ENCODE measurements at places on chromosomes 13 and 19. TPM values are rescaled to one million over a fixed set of nuclear protein-coding genes. Genes with fewer than 3 reads are reported as not detected.

Gene CACNG7
- total RNA-seq, result 1.0 TPM

Gene GFY
- total RNA-seq, result not detected

Gene C13orf46
- total RNA-seq, result 1.7 TPM

Gene MBD3L5
- not detected for total RNA-seq

Gene KIR2DL1
- total RNA-seq, result not detected

GRCh38 chr19:39539165-39539517 is 820 bp downstream of the EID2 start:
- DNase-seq, result no peak

GRCh38 chr13:94233837-94234236 is 245.6 kb downstream of the DCT start:
- no peak for DNase-seq

DNA sequence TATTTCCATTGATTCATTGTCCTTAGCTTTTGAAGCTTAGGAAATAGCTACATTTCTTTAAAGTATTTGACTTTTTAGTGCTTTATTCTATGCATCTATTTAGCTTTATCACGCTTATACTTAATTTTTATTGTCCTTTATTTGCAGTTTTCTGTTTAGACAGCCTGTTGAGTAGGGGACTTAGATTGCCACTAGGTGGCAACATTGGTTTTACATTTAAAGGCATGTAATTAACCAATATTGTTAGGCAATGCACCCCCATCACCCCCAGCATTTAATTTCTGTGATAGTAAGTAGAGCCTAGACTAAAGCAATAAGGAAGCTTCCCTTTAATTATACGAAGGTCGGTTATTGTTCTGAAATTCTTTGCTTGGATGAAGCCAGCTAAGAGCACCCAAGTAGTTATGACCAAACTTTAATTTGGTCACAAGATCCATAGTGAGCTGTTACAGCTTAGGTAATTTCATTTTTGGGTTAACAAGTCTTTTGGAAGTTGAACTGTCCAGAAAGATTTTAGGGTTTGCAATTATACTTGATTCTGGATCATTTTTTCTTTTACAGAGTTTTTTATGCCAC is 36.5 kb downstream of the B3GLCT start:
- DNase-seq, result no peak

DNA sequence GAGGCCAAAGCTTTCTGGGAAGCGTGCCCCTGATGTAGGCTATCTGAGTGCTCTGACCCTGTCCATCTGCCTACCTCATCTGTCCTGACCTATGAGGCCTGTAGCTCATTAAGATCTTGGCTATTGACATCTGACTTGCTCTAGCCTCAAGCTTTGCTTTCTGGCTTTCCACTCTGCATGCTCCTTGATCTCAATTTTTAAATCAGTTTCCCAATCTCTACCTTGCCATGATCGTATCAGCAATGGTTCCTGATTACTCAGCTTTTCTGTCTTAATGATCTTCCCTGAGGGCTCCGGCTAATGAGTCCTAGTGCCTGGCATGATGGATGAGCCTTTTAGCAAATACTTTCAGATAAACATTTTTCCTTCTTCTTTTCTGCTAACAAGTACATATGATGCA is 262.0 kb downstream of the NDFIP2 start:
- DNase-seq, result no peak

DNA sequence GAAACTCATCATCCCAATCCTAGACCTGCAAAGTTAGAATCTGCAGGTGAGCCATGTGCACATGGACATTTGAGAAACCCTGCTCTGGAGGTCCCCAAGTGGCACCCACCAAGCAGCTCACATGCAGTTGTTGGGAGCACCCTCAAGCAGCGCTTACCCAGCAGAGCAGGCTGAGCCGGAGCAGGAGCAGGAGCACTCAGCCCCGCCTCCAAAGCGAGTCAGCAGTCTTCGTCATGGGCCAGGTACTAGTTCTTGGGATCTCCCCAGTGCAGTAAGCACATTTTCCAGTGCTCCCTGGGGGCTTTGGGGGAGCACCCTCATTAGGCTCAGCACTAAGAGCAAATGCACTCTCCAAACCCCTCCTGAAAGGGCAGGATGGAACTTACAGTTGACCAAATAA is 572.7 kb downstream of the IRS2 start:
- no peak for DNase-seq

All from uterus (tissue), 4 donors.